Midbrain (tissue), 1 donor: ENCODE measurements at places on chromosomes 7 and 10.
A peak's percentile ranks its signal among the peaks of the same experiment; 100 is the strongest.

DNA sequence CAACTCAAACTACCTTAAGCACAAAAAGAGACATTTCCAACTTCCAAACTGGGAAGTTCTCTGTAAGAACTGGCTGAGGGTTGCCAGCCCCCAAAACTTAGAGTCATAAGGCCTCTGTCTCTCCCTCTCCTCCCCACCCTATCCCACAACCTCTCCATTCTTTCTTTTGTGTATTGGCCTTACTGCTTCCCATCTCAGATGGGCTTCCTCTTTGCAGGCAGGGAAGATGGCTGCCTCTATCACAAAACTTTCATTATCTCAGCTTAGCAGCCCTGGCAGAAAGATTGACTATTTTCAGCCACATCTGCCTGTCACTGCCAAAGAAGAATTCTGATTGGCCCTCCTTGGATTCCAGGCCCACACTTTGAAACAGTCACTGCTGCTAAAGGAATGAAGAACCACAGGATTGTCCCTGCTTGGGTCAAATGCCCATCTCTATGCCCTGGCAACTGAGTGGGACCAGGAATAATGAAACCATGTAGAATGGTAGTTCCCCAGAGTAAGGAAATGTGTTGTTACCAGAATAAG lies 58.0 kb upstream of the PRKAR2B start:
- no peak for DNase-seq

- no peak for DNase-seq
Observed at GRCh38 chr7:8063706-8064297, 95.2 kb downstream of the GLCCI1 start.

DNA sequence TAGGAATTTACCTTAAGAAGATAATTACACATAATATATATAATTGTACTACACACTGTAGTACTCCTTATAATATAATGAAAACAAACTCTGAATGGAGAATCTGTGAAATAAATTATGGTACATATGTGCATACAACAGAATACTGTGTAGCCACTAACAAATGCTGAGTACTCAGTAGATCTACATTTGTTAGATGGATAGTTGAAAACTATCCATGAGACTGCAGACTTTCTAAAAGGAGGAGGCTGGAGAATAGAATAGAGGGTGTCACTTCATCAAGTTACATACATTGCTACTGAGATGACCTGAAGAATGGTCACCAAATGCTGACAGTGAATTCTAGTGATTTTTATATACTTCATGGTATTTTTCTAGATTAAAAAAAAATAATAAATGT lies 68.7 kb upstream of the OGDHL start:
- no peak for DNase-seq

DNA sequence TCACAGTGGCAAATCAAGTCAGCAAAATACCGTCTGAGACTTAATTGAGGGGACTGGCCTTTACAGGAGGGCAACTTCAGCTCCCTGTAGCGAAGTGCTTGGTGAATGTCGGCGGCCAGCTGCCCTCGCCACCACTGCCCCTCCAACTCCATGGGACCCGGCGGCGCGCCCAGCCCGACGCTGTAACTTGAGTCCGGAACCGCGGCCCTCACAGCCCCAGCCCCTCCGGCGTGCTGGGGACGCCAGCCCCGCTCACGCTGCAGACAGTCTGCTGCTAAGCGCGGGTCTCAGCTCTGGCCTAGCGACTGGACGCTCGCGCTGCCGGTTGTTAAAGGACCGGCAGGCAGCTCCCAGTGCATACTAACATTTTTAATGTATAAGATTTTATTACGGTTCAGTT lies 113.4 kb upstream of the NUPR2 start:
- DNase-seq, result no peak

DNA sequence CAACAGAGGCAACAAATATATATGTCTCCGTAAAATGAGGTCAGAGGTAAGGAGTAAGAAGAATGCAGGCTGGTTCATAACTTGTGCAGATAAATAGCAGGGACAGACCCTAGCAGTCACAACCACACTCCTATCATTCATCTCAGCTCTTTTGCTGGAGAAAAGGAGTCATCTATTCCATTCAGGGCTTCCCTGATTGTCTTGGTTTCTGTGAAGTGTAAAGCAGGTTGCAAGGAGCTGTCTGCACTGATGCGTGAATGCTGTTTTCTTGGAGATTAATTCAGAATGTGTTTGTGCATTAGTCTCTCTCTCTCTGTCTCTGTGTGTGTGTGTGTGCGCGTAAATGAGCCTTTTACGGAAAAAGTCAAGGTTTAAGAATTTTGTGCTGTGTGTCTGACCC lies 643.3 kb upstream of the SORCS1 start:
- DNase-seq, result no peak

- no peak for DNase-seq
Observed at GRCh38 chr10:77628906-77629730, 8.5 kb downstream of the KCNMA1 start.

DNA sequence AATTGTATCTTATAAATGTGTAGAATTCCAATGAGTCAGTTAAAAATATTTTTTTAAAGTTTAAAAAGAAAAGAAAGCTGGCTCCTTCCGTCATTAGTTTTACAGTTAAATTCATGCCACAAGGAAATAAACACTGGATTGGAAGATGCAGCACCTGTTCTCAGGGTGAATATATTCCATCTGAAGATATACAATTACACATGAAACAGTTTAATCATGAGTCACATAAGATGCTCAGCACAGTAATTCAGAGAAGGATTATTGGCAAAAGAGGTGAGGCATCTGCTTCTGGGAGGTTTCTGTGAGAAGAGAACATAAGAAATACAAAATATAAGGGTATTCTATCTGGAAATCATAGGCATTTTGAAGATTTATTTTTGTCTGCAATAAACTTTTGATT lies 376.5 kb upstream of the SORCS1 start:
- no peak for DNase-seq

GRCh38 chr7:98722402-98722801 lies 105.3 kb downstream of the NPTX2 start:
- no peak for DNase-seq

GRCh38 chr7:76054123-76055120 lies 6.5 kb downstream of the MDH2 start:
- peak; percentile 26 for DNase-seq

DNA sequence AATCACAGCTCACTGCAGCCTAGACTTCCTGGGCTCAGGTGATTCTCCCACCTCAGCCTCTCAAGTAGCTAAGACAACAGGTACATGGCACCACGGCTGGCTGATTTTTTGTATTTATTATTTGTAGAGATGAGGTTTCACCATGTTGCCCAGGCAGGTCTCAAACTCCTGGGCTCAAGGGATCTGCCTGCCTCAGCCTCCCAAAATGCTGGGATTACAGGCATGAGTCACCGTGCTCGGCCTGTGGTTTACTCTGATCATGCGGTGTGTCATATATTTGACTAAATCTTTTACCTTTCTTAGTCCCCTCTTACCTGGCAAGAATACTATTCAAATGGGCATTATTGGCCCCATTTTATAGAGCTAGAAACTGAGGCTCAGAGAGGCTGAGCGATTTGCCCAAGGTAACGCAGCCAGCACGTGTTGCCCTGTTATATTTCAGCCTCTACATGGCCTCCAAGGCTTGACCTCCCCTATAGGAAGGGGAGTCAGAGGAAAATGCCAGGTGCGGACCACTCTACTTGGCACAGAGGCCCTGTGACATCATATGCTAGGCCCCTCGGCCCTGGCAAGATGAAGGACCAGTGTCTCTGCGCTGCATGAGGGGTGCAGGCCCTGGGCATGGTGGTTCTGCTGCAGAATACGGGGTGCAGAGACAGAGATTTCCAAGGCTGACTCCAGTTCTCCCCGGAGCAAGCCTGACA lies 8.2 kb downstream of the ZCCHC24 start:
- no peak for DNase-seq

DNA sequence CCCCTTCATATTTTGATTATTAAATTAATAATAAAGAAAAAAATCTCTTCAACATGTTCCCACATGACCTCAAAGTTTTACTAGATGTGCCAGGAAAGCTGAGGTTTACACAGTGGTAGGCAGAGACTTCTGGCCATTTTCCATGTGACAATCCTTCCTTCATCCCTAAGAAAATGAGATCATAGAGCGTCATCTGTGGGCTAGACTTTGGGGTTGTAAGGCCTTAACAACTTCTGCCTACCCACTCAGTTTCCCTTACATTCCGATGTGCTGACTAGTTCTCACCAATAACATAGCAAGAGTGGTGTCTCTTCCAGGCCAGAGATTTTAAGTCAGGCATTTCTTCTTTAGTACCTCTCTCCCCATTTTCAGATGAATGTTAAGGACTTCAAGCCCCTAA lies 171.1 kb upstream of the PHF14 start:
- no peak for DNase-seq

- DNase-seq, result no peak
Observed at GRCh38 chr10:93856349-93857145, 37.2 kb upstream of the SLC35G1 start.

GRCh38 chr10:132647424-132647823 lies 109.8 kb downstream of the INPP5A start:
- no peak for DNase-seq

GRCh38 chr10:112584276-112584675 lies 137.3 kb downstream of the VTI1A start:
- DNase-seq, result no peak

DNA sequence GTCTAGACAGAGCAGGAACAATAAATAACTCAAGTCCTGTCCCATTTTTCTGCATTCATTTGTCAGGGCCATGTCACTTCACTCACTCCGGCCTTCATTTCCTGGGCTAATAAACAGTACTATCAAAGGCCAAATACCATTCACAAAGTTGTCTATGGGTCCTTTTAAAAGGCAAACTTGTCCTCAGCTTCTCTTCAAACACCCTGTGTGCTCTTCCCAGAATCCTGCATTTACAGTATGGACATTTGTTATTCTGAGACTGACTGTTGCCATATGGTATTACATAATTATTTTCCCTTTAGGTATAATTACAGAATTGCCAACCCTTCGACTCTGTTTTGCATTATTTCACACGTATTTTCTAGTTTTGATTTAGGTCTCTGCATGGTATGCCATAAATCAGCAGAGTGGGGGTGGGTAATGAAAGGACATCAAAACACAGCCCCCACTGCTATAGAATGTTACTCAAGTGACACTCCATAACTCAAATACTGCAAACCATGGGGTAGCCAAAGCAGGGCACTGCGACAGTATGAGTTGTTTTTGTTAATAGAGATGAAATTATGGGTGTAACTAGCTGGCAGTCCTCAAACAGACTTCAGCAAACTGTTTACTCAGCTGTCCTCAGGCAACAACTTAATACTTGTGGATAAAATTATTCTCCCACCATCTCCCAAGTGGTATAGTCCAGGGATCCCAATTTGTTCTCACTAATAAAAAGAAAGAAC lies 183.7 kb downstream of the TRIL start:
- no peak for DNase-seq

GRCh38 chr10:113469796-113470195 lies 83.1 kb upstream of the HABP2 start:
- no peak for DNase-seq

DNA sequence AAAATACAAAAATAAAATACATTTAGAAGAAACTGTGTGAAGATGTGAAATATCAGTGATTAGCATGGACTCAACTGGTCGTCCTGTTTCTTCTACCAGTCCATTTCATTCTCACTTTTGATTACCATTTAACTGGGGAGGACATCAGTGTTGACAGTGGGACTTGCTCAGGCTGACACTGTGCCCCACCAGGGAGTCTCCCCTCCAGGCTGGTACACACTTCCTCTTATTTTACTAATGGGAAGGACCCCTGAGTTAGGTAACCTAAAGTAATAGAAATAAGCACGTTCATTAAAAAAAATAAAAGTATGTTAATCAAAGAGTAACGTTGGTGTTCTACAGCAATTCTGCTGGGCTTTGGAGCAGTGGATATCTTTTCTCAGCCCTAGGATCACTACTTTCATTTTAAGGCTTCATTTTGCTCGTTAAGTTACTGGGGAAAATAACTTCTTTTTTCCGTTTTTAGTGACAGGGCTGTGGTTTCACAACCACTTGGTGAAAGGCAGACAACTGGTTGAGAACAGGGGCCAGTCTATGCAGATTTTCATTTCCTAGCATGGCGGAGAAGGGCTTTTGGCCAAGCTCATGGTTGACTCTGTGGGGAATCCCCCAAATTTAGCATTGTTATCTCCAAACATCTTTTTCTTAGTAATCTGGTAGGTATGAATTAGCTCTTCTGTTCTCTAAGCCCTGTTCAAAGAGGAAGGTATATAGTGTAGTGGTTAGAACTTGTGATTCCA lies 2.1 kb downstream of the SNX10 start:
- no peak for DNase-seq

DNA sequence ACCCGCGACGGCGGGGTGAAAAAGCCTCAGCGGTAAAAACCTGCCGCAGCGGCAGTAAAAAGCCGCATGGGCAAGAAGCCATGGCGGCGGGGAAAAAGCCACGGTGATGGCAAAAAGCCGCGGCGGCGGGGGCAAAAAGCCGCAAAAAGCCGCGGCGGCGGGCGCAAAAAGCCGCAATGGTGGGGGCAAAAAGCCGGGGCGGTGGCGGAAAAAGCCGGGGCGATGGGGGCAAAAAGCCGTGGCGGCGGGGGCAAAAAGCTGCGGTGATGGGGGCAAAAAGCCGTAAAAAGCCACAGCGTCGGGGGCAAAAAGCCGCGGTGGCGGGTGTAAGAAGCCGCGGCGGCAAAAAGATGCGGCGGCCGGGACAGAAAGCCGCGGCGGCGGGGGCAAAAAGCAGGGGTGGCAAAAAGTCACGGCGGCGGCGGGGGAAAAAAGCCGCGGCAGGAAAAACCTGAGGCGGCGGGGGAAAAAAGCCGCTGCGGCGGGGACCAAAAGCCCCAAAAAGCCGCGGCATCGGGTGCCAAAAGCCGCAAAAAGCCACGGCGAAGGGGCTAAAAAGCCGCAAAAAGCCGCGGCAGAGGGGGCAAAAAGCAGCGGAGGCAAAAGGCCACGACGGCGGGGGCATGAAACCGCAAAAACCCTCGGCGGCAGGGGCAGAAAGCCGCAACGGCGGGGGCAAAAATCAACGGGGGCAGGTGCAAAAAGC lies 488.5 kb downstream of the ZNF33B start:
- no peak for DNase-seq

- no peak for DNase-seq
Observed at GRCh38 chr10:91681361-91682276, 48.7 kb upstream of the PPP1R3C start.

- DNase-seq, result peak; percentile 48
Observed at GRCh38 chr7:75993689-75994387, 557 bp downstream of the TMEM120A start.

DNA sequence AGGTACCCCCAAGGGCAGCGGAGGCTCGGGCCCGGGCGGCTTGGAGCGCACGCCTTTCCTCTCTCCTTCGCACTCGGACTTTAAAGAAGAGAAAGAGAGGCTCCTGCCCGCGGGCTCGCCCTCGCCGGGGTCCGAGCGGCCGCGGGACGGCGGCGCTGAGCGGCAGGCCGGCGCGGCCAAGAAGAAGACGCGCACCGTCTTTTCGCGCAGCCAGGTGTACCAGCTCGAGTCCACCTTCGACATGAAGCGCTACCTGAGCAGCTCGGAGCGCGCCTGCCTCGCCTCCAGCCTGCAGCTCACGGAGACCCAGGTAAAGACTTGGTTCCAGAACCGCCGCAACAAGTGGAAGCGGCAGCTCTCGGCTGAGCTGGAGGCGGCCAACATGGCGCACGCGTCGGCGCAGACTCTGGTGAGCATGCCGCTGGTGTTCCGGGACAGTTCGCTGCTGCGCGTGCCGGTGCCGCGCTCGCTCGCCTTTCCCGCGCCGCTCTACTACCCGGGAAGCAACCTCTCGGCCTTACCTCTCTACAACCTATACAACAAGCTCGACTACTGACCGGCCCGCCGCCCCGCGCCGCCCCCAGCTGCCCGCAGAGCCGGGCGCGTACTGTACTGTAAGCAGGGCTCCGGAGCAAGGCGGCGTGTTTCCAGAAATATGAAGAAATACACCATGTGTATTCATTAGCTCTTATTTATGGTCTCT lies 1.8 kb downstream of the HMX2 start:
- DNase-seq, result no peak
